ENCODE measurements at places on chromosomes 6 and 20.
A peak's percentile ranks its signal among the peaks of the same experiment; 100 is the strongest.

- DNase-seq: no peak
Measured at GRCh38 chr6:115838216-115838615, 222.5 kb downstream of the FRK start.

- DNase-seq: no peak
Measured at GRCh38 chr6:158379336-158379735, 67.1 kb downstream of the TULP4 start.

GRCh38 chr20:58839474-58839874 is 11.2 kb downstream of the GNAS-AS1 start:
- peak; percentile 32 for DNase-seq

DNA sequence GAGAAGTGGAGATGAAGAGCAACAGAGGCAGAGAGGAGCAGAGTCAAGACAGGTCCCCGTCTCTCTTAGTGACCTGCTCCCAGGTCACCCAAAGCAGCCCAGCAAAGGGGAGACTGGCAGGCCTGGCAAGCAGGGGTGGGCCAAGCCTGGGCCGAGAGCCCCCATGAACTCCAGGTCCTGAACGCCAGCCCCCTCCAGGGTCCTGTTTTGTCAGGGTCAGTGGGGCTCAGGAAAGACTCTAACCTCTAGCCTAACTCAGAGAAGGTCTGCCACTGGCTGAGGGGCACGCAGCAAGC is 1.2 kb downstream of the NECAB3 start:
- no peak for DNase-seq

GRCh38 chr6:45827952-45828530 is 187.6 kb downstream of the CLIC5 start:
- DNase-seq: no peak

- DNase-seq: no peak
Measured at GRCh38 chr6:20533746-20534294, 437 bp upstream of the CDKAL1 start.

DNA sequence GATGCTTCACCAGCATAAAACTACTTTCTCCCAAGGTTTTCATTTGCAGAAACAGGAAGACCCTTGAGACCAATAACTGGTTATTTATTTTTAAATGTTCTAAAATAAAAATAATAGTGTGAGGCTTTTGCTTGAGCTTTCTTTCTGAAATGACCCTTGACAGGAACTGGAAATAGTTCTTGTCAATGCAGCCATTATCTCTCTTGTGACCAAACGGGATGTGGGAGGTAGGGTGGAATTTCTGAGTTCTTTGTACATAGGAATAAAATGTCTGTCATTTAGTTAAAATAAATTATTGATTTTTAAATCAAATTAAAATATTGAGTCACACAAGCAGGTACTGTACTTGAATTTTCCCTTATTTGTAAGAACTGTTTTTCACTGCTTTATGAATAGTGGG is 110.2 kb upstream of the CCN2 start:
- DNase-seq: no peak

DNA sequence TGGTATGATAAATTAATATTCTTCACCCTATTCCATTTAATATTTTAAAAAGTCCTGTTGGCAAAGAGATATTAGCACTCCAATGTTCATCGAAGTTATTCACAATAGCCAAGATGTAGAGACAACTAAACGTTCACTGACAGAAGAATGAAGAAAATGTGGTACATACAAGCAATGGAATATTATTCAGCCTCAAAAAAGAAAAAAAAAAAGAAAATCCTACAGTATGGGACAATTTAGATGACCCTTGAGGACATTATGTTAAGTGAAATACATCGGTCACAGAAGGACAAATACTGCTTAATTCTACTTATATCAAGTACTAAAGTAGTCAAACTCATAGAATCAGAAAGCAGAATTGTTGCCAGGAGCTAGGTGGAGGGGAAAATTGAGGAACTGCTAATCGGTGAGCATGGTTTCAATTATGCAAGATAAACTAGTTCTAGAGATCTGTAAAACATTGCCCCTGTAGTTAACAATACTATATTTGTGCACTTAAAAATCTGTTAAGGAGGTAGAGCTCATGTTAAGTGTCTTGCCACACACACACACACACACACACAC is 4.7 kb downstream of the GCLC start:
- no peak for DNase-seq

GRCh38 chr20:42193119-42193518 is 574.9 kb upstream of the CHD6 start:
- no peak for DNase-seq

Data from CD4-positive, alpha-beta T cell treated with Interleukin-2 at 100 ng/mL for 4 hours (primary cell).